ENCODE measurements at places on chromosomes 5 and 9. TPM values are rescaled to one million over a fixed set of nuclear protein-coding genes. Genes with fewer than 3 reads are reported as not detected.
A peak's percentile ranks its signal among the peaks of the same experiment; 100 is the strongest.

SLIT3 gene
- 54.8 TPM for polyA plus RNA-seq

TMEM167A gene
- polyA plus RNA-seq = 90.7 TPM

EMB gene
- 7.4 TPM for polyA plus RNA-seq

SH3GL2 gene
- polyA plus RNA-seq = 4.9 TPM

CCDC192 gene
- polyA plus RNA-seq = 1.3 TPM

PCDHGA6 gene
- 5.3 TPM for polyA plus RNA-seq

NIPAL4 gene
- polyA plus RNA-seq = not detected

CDO1 gene
- 55.7 TPM for polyA plus RNA-seq

GPX3 gene
- 56.7 TPM for polyA plus RNA-seq

PDE8B gene
- polyA plus RNA-seq = 8.7 TPM

MARCHF11 gene
- not detected for polyA plus RNA-seq

PCDHGB1 gene
- 1.6 TPM for polyA plus RNA-seq

- no peak for DNase-seq
These were observed 16.1 kb downstream of the TXN start for GRCh38 chr9:110240198-110240597.

DNA sequence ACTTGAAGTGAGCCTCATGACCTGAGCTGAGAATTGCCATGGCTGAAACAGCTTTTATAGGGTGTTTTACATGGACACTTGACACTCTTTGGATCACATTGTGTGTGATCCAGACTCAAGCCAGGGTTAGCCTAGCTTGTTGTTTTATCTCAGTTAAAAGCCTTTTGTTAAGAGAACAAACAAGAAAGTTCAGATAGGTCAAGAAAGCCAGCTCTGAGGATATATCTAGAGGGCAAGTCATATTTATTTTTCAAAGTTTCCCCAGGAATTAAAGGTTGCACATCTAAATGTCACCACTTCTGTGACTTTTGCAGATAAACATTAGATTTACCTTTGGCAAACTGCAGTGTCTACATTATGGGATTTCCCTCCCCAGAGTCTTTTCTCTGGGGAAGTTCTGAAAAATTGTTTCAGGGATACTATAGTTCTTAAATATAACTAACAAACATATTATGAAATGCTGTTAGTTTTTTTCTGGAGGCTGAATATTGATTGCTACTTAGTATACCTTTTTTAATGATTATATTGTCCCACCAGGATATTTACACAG lies 134.5 kb downstream of the C9orf152 start:
- no peak for DNase-seq

- no peak for DNase-seq
These were observed 113.9 kb downstream of the WNK2 start for GRCh38 chr9:93297659-93298497.

GRCh38 chr5:173629628-173630027 lies 13.2 kb upstream of the BOD1 start:
- DNase-seq = no peak

DNA sequence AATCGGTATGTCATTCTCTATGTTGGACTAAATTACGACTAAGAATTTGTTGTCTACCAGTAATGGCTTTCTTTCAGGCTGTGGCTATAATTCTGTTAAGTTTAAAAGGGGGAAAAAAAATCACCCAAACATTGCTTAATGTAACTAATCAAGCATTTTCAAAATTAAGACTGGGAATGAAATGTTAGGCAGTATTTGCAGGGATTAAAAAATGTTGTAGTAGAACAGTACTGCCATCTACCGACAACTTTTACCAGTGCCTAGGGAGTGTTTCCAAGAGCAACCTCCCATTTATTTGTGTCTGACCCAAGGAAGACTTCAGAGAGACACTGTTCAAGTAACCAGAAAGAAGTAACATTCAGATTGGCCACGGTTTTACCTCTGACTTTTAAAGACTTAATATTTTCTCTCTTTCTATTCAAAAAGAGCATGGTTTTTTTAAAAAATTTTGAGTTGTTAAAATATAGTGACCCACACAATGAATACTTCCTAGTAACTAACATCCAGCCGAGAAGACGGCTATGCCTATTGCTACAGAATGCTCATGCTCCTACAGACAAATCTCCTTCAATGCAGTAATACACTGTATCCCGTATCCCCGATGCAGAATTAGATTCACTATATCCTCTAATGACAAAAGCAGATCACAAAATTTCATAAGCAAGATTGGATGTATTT lies 92.4 kb downstream of the ARL15 start:
- no peak for DNase-seq

DNA sequence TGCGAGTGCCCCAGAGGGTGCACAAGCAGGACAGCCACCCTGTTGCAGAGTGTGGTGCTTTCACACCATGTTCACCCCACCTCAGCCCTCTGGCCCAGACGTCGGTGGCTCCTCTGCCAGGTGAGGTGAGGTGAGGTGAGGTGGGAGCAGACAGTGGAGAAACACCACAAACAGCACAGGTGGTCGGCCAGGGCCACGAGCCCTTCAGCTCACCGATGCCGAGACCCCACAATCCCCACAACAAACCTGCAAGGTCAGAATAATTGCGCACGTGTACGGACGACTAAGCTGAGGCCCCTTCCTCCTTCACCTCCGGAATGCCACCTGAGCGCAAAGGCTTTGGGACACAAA lies 10.5 kb downstream of the BRD3 start:
- DNase-seq = no peak

DNA sequence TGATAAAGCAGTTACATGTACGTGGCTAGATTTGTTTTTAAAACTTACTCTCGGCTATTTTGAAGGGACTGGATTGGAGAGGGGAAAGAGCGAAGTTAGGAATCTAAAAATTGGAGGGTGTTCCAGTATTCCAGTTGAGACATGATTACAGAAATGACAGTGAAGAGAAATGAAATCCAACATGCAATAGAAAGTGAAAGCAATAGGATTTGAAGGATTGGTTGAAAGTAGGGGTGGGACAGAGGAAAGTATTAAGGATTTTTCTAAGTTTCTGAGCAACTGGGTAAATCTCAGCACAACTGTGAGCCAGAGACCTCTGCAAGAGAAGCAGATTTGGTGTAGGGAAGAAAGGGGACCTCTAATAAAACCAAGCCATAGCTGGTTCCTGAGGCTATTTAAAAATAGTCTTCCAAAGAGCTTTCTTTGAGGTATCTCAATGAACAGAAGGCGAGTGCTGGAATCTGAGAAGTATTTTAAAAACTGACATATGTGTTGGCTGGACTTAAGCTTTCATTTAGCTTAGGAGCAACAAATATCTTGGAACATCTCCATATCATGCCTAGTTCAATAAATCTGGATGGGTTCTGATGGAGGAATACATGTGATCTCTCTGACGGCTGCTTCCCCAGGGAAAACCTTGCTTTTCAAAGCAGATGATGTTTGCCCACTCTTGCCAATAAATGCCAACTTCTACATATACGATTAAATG lies 110.4 kb upstream of the IFNK start:
- no peak for DNase-seq

DNA sequence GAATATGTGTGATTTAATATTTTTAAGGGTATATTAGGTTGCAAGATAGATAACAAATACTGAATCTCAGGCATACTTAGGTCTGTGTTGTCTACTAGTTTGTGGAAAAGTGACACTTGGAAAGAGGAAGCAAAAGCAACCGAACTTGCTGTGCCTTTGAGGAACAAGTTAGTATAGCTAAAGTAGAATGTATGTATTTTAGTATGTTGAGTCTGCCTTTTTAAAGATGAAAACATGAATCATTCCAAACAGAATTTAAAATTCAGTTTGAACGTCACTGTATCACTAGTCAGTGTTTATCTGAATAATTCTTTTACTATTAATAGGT lies 12.9 kb downstream of the TLE4 start:
- no peak for DNase-seq

DNA sequence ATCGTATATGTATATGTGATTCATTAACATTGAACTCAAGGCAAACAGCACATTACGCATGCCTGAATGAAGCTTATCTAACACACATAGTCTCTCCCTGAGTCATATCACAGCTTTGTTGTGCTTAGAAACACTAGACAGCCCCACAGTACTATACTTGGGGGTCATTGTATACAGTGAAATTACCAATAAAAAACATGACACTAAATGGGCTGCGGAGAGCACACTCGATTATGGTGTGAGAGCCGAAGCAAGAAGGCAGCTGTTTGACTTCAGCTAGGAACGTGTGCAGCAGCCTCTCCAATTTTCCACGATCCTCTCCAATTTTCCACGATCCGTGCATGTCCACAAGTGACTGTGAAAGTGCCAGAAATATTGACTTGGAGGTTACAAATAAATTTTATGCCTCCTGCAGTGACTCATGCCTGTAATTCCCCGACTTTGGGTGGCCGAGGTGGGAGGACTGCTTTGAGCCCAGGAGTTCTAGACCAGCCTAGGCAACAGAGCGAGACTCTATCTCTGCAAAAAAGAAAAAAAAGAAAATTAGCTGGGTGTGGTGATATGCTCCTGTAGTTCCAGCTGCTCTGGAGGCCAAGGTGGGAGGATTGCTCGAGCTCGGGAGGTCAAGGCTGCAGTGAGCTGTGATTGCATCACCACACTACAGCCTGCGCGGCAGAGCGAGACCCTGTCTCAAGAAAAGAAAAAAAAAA lies 102.4 kb downstream of the DAPK1 start:
- DNase-seq = no peak

GRCh38 chr9:86909388-86909787 lies 37.9 kb downstream of the GAS1 start:
- DNase-seq = no peak

- DNase-seq = no peak
These were observed 169.2 kb upstream of the CTNND2 start for GRCh38 chr5:12073426-12073825.

GRCh38 chr5:143932584-143932983 lies 120.6 kb downstream of the HMHB1 start:
- DNase-seq = no peak

DNA sequence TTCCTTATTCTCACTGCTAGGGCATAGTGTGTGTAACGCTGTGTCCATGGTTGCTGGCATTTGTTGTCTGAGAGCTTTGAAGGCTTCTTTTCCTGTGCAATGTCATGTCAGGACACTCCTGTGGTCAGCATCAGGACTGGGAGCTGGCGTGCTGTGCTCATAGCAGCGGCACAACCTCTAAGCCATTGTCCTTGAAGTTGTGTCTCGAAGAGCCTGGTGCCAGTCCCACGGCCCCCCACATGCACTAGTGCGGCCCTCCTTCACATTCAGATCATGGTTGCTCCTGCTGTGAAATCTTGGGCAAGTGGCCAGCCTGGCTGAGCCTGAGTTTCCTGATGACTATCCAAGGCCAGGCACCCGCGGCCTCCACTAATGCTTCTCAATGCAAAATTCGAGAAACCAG lies 32.4 kb downstream of the PDZD2 start:
- no peak for DNase-seq

- no peak for DNase-seq
These were observed 43.5 kb upstream of the HTR4 start for GRCh38 chr5:148697809-148698196.

- no peak for DNase-seq
These were observed 72.0 kb downstream of the PIK3R1 start for GRCh38 chr5:68287631-68287975.

- no peak for DNase-seq
These were observed 4.2 kb upstream of the BSPRY start for GRCh38 chr9:113345190-113345589.

- no peak for DNase-seq
These were observed 105.3 kb downstream of the RASGRF2 start for GRCh38 chr5:81065492-81065891.

GRCh38 chr9:101485924-101486692 lies 47.5 kb upstream of the RNF20 start:
- peak; percentile 53 for DNase-seq

- no peak for DNase-seq
These were observed 506.5 kb upstream of the GRIN3A start for GRCh38 chr9:102244916-102245315.

GRCh38 chr9:4017749-4018491 lies 281.9 kb downstream of the GLIS3 start:
- no peak for DNase-seq

DNA sequence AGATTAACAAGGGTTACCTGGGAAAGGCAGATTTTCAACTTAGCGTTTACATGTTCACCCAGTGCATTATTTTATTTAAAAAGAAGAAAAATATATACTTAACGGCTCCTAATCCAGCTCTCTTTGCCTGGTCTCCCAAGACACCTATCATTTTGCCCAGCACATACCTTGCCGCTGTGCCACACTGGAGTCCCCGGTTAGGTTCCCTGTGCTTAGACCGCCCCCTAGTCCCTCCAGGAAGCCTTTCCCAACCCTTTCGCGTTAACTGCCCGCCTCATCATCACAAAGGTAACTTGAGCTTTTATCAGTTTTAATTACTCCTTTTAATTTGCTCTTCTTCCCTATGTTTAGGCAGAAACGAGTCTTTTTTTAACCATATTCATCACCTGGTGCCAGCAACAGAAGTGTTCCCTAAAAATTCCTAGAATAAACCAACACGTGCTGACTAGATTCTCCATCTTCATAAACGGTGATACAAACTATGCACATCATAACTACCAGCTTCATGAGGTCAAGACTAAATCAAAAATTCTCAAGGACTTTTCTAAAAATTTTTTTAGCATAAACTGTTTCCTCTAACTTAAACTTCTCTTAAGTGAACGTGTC lies 19.7 kb downstream of the DNAJA1 start:
- DNase-seq = peak; percentile 50

- no peak for DNase-seq
These were observed 16.3 kb downstream of the AGGF1 start for GRCh38 chr5:77046416-77047073.

DNA sequence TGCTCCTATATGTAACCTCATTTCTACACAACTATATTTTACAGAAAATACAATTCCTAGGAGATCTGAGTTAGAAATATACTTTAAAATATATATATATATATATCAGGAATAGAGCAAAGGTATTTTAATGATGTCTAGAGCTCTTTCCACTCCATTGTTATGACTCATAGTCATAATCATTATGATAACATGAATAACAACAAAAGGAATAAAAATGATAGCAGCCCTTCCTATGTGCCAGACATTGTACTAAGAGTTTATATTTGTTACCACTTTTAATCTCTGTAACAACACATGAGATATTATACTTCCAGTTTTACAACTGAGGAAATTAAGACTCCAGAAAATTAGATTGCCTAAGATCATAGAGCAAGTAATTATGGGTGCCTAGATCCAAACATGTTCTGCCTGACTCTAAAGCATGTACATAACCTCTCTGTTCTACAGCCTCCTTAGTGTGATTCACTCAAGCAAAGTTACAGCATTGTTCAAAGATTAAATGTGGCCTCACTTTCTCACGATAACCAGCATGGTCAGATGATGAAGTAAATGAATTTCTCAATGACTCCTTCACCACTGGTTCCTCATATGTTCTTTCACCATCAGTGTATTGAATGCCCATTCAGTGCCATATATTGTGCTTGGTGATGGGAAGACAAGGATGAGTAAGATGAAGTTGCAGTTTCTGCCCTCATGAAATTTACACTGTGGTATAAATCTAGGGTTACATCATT lies 452.1 kb downstream of the EFNA5 start:
- DNase-seq = no peak

GRCh38 chr9:80691229-80691628 lies 998.1 kb downstream of the TLE1 start:
- DNase-seq = no peak

DNA sequence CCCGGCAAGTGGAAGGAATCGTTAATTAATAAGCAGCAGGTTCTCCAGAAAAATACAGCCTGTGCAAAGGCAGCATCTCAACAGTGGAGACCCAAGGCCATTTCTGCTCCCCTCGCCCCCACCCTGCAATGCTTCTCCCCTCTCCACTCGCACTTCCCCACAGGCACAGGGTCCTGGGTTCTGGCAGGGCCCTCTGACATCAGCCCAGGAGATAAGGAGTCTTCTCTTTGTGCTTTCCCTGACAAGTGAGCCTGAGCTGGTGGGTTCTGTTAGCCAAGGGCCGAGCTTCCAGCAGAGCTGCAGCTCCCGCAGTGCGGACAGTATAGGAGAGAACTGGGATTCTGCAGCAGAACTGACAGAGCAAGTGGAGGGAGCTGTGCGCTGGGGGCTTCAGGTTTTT lies 257.5 kb downstream of the NSG2 start:
- DNase-seq = no peak

All from left lung (tissue), 14 donors.